MM.1S (cell line): ENCODE measurements at places on chromosomes 12 and 14.
A peak's percentile ranks its signal among the peaks of the same experiment; 100 is the strongest.

DNA sequence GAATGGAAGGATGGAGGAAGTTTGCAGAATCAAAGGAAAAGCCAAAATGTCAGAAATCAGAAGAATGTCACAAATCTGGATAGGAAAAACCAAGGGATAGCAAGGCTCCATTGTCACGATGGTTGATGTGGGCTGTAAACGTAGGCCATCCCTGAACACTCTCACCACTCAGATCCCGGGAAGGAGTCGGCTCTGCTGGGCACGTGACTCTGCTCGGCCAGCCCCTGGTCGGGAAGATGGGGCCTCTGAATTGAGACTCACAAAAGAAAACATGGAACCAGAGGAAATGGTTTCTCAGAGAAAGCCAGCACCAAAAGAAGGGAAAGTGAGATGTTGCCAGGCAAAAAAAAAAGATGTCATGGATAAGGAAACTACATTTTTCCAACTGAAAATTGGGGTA, 26.2 kb downstream of the TCP11L2 start:
- DNase-seq, result no peak

GRCh38 chr12:8564656-8565055, 24.0 kb upstream of the CLEC4E start:
- no peak for DNase-seq

DNA sequence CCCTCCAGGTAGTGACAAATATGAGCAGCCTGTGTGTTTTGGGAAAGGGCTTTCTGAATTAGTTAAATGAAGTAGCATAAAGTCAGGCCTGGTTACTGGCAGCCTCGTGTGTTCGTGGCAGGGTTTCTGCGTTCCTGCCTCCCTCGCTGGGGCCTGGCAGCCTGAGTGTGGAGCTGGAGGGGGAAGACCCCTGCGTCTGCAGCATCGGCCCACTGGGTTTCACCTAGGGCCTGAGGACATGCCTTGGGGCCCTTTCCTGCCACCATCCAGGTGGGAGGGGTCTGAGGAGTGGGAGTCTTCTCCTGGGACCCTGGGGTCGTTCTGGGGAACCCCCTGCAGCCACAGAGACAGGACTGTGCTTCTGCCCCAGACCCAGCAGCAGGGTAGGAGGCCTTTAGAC, 20.4 kb upstream of the AMN start:
- DNase-seq, result no peak

GRCh38 chr12:75479963-75480461, 543 bp upstream of the GLIPR1 start:
- peak; percentile 54 for DNase-seq

DNA sequence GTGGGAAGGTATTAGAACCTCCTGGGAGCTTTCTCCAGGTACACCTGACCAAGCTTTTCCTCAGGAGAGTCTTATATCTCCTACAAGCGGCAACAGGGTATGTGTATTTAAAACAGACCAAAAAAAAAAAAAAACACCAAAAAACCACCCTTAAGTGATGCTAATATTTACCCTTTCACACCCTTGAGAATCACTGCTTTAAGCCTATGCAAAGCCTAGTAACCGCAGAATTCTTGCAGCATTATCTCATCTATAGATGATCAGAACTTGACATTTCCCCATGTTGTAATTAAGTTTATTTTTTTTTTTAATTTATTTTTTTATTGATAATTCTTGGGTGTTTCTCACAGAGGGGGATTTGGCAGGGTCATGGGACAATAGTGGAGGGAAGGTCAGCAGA, 19.3 kb downstream of the ZNF641 start:
- DNase-seq, result no peak

DNA sequence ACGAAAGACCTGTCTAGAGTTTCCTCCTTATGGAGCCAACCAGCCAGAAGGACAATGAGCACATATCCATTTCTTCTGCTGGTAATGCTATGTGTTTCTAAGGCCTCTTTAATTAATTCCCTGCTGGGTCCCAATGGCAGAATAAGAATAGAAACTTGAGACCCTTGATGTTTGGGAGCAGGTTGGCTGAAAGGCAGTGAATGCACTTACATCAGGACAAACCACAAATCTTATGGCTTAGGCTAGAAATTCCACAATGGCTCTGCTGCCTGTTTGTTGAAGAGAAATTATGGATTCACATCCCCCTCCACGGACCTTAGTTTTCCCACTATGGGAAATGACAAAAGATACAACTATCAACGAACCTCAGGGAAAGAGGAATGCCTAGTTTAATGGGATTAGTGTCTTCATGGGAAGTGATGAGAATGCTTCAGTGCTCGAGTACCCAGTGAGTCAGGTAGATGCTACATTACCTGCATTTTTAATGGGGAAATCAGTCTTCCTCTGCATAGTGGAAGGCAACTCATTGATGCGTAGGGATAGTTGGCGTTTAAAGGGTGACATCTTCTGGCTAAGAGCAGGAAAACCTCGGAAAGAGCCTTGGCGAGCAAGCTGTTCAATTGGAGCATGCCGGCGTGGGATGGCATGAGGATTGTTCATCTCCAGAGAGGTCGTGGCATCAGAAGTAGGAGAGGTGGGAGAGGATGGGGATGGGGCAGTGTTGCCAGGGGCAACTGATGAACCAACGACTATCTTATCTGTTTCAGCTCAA, 46.5 kb downstream of the PAPLN start:
- no peak for DNase-seq

DNA sequence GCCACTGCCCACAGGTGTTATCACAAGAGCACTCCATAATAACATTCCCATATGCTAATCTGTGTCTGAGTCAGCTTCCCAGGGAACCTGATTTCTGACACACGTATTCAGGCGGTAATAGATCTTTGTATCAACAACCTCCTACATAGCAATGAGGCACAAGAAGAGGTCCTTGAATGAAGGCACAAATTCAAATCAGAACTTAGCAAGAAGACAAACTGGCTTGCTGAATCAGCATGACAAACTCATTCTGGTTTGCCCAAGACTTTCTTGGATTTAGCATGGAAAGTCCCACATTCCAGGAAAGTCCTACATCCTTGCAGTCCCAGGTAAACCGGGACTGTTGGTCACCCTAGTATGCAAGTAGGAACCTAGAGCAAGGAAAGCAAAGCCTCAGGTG, 33.9 kb upstream of the RNU6-7 start:
- DNase-seq, result no peak

DNA sequence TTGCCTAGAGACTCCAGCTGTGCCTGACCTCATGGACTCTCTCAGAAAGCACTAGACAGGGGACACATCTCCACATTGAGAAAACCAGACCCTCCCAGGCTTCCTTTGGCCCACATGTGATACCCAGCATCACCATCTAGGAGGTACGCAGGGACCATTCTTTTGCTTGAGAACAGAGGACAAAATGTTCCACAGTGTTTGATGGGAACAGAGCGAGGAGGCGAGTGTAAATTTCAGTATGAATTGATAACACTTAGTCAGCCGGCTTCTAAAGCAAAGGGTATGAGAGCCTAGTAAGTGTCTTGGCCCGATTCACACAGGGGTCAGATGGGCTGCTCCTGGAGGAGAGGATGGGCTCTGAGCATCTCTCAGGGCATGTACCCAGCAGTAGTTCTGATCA, 1052.4 kb downstream of the BCL11B start:
- no peak for DNase-seq

DNA sequence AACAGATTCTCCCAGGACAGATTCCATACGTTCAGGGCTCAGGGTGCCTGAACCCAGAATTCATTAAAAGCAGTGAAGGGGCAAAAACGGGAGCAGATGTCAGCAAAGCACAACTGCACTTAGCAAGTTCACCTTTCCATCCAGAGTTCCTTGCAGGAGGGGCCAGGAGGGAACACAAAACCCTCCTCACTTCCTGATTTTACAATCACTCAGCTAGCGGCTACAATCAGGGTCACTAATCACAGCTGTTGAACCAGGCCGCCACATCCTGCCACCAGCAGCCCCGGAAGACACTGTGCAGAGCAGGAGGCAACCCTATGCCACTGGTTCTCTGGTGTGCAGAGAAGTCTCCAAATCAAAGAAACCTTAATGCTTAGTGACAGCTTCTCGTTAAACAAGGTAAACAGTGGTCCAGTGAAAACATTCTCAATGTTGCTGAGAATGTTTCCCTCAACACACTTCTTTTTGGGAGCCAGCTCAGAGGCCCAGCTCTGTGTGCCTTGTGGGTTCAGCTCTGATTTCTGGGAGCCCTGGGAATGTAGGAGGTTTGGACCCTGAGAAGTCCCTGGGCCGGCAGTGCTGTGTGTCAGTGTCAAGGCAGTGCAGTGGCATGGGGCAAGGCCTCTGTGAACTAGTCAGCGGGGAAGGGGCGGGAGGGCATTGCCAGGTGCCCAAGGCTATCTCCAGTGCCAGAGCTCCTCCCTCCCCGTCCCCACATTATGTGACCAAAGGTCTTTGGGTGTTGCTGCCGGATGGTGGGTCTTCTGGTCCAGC, 54.5 kb downstream of the VCPKMT start:
- no peak for DNase-seq

DNA sequence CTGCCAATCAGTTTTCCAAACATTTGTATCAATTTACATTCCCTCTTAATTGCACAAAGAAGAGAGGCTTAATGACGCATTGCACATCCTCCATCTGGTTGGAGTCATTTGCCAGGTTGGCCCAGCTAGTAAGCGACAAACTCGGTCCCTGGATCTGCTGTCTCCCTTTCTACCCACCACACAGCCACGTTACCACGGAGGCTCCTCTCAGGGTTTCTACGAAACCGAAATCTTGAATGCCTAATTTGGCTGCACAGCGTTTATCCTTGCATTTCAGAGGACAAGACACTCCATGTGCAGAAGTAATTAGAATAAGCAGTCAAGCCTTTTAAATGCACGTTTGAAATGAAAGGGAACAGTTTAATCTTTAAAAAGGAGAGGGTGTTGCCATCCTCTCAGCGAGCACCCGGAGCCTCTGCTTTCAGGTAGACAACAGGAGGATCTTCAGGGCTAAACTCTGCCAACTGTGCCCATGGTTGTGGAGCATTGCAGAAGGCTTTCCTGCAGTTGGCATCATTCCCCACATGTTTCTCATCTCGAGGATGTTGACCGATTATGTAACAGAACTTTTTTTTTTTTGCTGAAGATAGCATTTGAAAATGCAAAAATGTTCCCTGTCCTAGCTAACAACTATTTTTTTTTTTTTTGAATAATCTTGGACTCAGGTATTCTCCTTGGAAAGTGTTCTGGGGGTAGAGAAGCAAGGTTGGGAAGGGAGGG, 37.8 kb downstream of the SLC24A4 start:
- DNase-seq, result peak; percentile 6

DNA sequence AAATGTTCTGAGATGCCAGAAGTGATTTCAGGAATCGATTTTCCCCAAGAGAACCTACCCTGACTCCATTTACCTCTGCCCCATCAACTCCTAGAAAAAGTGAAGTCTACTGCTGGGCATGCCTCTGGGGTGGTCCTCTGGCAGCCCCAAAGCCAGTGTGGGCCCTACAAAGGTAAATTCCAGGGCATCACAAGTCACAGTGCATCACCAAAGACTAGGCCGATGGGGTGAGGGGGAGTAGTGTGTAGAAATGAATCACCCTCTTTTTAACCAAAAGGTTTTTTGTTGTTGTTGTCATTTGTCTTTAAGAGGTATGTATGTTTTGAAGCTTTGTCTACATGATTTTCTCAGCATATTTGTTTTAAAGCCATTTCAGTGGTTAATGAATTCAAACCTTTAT, 46.4 kb upstream of the RTRAF start:
- no peak for DNase-seq

DNA sequence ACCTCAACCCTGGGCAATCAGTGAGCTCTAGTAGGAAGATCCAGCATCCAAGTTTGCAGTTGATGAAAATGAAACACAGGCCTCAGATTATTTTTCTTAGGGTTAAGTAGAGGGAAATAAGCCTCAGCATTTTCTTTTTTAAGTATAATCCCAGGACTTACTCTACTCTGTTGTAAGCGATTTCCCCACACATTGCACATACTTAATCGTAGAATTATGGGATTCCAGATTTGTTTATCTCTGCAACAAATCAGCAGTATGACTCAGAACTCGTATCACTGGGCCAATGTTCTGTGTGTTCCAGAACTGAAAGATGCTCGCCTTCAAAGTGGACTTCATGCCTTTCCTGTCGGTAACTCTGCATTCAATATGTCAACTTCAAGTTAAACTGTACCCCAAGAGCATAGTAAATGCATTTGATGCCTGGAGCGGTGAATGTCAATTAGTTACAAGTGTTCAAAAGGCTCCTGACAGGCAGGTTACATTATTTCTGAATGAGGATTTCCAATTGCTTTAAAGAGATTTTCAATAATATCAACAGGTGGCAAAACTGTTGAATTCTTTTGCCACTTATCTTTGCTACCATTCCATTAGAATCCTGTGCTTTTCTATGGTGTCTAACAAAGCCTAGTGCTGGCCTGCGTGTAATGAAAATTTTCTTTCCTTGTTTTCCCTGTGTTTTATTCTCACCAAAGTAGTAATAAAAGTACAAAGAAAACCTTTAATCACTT, 323.8 kb upstream of the SYT1 start:
- DNase-seq, result no peak

DNA sequence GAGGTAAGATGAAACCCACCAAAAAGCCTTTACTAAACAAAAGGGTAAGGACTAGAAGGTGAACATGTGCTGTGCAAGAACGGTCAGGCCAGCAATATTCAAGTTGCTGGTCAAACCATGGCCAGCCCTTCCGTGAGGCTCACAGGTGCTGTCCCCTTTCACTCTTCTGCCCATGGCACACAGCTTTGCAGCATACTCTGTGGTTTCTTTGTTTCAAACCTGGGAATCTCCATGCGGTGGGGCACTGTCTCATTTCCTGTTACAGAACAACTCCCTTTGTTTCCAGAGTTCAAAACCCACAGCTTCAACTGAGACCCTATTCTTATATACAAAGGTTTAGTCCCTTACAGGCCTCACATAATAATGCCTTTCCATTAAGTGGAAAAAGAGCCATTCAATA, 1.7 kb upstream of the OVCH1 start:
- DNase-seq, result no peak

DNA sequence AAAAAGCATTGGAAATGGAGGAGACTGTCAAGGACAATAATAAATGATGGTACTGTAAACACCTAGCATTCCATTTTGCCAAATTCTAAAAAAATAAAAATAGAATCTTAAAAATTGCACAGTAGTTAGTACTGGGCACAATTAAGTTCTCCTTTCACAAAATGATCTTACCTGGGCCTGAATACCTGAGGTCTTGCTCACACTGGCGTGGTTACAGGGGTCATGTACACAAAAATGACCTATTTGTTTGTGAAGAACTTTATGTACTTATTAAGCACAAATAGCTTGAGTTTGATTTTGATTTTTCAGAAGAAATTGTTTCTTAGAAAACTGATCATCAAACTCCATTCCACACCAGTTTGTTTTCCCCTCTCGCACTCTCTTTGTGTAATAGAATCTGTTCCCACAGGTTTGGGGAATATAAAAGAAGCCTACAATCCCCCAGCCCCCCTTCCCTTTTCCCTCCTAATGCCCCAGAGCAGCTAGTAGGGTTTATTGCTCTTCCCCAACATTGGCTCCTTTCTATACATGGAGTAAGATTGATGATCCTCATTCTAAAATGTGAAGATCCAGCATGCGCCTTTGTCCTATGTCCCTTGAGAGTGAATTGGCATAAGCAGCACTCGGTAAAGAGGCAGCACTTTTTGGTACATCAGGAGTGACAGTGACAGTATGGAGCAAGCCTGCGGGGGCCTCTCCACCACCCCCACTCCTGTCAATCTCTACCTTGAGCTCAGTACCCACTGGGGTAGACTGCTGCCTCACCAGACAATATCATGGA, 204.3 kb downstream of the ASCL1 start:
- DNase-seq, result no peak
